Osteoblast (primary cell): ENCODE measurements at places on chromosomes 3 and 15.
A peak's percentile ranks its signal among the peaks of the same experiment; 100 is the strongest.

GRCh38 chr15:57134851-57135250 lies 216.4 kb downstream of the TCF12 start:
- H3K36me3 ChIP-seq: no peaks in the 10 kb centered on the region
- no peaks in the 10 kb centered on the region for H3K27me3 ChIP-seq
- H3K4me1 ChIP-seq: peaks cover 6% of the 10 kb centered on the region
- H3K4me3 ChIP-seq: no peak overlapping the region

- no peaks in the 10 kb centered on the region for H3K27me3 ChIP-seq
- peak overlapping the region; percentile 88 for H3K27ac ChIP-seq
- DNase-seq: peak; percentile 72
- H3K4me3 ChIP-seq: no peak overlapping the region
Observed at GRCh38 chr3:105823149-105823867, 45.5 kb downstream of the CBLB start.

DNA sequence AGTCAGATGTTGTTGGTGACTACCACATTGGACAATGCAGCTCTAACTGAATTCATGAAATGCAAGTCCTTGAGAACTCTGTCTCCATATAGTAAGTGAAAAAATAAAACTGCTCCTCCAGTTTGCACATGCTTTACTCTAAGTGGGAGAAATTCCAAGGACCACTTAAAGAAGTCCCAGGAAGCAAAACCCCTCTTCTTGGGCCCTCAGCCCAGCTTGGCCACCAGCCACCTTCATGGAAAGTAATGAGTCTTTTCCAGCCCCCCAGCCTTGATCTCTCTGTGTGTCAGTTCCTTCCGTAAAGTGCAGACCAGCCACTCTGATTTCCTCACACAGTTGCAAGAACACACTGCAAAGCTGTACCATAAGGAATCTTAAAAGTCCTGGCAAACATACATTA lies 34.5 kb downstream of the DAPK2 start:
- H3K4me1 ChIP-seq: peaks cover 34% of the 10 kb centered on the region
- no peak overlapping the region for H3K27ac ChIP-seq
- H3K27me3 ChIP-seq: no peaks in the 10 kb centered on the region
- DNase-seq: no peak
- H3K36me3 ChIP-seq: no peaks in the 10 kb centered on the region

DNA sequence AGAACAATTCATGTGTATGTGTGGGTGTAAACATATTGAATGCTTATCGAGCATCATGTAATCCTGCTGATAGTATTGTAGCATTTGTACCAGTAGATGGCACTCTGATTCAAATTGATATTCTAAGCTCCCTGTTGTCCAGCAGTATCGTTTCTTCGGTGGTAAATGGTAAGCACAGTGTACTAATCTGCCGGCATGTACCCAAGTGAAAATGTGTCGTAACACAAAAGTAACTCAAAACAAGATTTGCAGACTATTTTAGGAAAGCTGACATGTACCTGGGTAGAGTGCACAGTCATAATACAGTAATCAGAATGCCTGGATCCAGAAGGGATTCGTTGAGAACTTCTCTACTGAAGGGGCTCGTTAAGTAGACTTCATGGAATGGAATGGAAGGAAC lies 31.7 kb upstream of the MNS1 start:
- peaks cover 17% of the 10 kb centered on the region for H3K27me3 ChIP-seq
- H3K4me1 ChIP-seq: no peaks in the 10 kb centered on the region
- DNase-seq: no peak

DNA sequence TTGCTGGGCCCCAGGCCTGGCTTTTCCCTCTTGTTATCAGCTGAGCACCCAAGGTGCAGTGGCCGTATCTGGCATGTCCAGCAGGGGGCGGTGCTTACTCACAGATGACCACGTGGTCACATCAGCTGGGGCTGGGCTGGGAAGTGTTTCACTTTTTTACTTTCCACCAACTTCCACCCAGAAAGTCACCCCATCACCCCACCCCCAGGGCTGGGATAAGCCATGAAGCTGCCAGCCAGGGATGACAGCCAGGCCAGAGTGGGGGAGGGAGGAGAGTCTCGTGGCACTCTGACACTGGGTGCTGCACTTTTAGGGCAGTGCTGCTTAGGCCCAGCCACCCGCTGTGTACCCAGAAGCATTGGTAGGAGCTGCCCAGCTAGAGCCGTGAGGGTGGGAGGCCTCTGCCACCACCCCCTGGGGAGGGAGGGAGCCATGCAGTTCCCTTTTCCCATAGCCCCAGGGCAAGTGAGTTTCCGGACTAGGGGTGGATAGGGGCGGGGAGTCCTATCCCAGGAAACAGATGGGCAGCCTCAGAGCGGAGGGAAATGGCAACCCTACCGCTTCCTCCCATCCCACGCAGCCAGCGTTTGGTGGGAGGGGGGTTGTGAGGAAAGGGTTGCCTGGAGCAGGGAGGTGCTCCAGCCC lies 6.1 kb downstream of the PPCDC start:
- peak overlapping the region; percentile 85 for H3K27ac ChIP-seq
- DNase-seq: peak; percentile 96
- H3K27me3 ChIP-seq: no peaks in the 10 kb centered on the region
- H3K4me3 ChIP-seq: peak overlapping the region; percentile 61

- H3K27ac ChIP-seq: no peak overlapping the region
- H3K36me3 ChIP-seq: no peaks in the 10 kb centered on the region
- H3K27me3 ChIP-seq: peaks cover 20% of the 10 kb centered on the region
- no peak overlapping the region for H3K4me3 ChIP-seq
Observed at GRCh38 chr15:43225201-43225949, 4.6 kb upstream of the EPB42 start.

DNA sequence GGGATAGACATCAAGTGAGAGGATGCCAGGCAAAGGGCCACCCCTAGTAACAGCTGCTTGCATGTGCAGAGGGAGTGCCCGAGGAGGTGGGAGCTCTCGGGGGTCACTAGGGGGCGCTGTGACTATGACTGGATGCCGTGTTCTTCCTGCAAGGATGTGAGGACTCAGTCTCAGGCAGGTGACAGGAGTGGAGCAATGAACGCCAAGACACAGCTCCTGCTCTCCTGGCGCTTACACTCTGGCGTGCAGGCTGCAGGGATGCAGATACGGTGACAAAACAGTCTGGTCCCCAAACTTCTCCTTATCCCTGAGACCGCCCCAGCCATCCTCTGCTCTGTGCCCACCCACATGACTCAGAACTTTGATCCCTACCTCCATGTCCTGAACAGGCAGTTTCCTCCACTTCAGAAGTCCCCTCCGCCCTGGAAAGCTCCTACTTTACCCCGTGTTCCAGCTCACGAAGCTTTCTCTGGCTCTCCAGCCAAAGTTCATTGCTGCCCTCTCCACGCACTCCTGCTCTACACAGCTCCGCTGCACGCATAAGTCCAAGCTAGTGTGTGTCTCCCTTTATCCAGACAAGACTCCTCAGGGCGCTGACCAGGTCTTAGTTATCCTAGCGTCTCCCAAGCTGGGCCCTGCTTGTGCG lies 14.7 kb downstream of the RHOV start:
- DNase-seq: peak; percentile 94
- H3K36me3 ChIP-seq: no peaks in the 10 kb centered on the region
- no peak overlapping the region for H3K27ac ChIP-seq
- peaks cover 3% of the 10 kb centered on the region for H3K27me3 ChIP-seq
- no peaks in the 10 kb centered on the region for H3K4me1 ChIP-seq

- no peaks in the 10 kb centered on the region for H3K4me1 ChIP-seq
- H3K4me3 ChIP-seq: no peak overlapping the region
- H3K27ac ChIP-seq: no peak overlapping the region
- H3K36me3 ChIP-seq: no peaks in the 10 kb centered on the region
- DNase-seq: no peak
- H3K27me3 ChIP-seq: peaks cover 3% of the 10 kb centered on the region
Observed at GRCh38 chr3:183195266-183195665, 32.7 kb upstream of the LAMP3 start.

- DNase-seq: no peak
- H3K4me1 ChIP-seq: no peaks in the 10 kb centered on the region
- H3K27me3 ChIP-seq: peaks cover 28% of the 10 kb centered on the region
Observed at GRCh38 chr15:57655809-57656208, 50.7 kb upstream of the POLR2M start.

DNA sequence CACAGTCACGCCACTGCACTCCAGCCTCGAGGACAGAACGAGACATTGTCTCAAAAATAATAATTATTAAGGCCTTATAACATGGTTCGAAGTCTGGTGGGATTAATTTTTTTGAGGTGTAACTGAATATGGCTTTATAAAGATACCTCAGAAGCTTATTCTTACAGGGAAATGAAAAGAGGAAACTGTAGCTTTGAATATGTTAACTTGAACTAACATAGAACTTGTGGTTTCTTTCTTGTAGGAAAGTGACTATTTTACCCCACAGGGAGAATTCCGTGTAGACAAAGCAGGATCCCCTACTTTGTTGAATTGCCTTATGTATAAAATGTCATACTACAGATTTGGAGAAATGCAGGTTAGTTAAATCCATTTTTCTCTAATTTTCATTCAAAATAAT lies 96.3 kb downstream of the STT3B start:
- no peak overlapping the region for H3K27ac ChIP-seq
- peaks cover 15% of the 10 kb centered on the region for H3K36me3 ChIP-seq
- H3K27me3 ChIP-seq: no peaks in the 10 kb centered on the region

DNA sequence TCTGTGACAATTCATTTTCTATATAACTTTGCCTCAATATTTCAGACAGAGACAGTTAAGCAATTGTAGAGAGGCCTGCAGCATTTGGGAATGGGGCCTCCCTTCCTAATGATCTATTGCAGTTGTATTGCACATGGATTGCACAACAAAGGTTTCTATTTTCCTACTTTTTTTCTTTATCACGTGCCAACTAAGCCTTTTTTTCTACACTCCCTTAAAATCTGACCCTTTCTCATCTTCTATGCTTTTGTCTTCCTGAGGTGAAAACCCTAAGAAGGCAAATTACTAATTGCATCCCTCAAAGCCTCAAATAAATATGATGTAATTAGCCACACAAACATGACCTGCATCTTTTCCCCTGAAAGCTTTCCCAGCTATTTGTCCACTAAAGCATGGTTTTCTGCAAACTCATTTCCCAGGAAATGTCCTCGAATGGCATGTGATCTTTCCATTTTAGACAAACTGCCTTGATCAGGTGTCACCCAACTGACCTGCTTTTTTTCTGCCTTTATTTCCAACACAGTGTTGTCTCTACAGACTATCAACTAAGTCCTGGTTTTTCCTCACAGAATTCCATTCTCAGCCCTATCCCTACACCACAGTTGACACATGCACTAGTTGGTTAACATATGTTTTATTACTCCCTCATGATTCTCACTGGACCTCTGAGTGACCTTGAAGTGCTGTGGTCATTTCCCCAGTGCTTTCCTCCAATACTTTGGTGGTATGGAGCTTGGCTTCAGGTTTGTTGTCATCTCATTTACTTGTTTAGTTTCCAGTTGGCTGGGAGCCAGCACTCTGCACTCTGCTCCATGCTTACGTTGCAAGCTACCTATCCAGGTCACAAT lies 31.9 kb upstream of the TSC22D2 start:
- no peaks in the 10 kb centered on the region for H3K27me3 ChIP-seq
- no peak overlapping the region for H3K27ac ChIP-seq
- no peaks in the 10 kb centered on the region for H3K36me3 ChIP-seq
- DNase-seq: no peak
- no peak overlapping the region for H3K4me3 ChIP-seq
- H3K4me1 ChIP-seq: peaks cover 21% of the 10 kb centered on the region

DNA sequence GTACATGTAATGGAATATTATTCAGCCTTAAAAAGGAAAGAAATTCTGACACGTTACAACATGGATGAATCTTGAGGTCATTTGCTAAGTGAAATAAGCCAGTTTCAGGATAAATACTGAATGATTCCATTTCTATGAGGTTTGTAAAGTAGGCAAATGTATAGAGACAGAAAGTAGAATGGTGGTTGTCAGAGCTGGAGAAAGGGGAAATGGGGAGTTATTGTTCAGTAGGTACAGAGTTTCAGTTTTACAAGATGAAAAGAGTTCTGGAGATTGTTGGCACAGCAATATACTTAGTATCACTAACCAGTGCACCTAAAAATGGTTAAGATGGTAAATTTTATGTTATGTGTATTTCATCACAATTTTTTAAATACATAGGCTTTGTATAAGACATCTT lies 60.6 kb downstream of the USP8 start:
- H3K36me3 ChIP-seq: peaks cover 48% of the 10 kb centered on the region
- H3K27me3 ChIP-seq: no peaks in the 10 kb centered on the region
- H3K27ac ChIP-seq: no peak overlapping the region
- H3K4me3 ChIP-seq: no peak overlapping the region

GRCh38 chr3:38386992-38387750 lies 40.6 kb downstream of the XYLB start:
- no peaks in the 10 kb centered on the region for H3K27me3 ChIP-seq
- H3K4me1 ChIP-seq: no peaks in the 10 kb centered on the region
- DNase-seq: no peak
- no peak overlapping the region for H3K27ac ChIP-seq
- H3K4me3 ChIP-seq: no peak overlapping the region

- no peaks in the 10 kb centered on the region for H3K36me3 ChIP-seq
- no peak for DNase-seq
- H3K4me3 ChIP-seq: no peak overlapping the region
- no peaks in the 10 kb centered on the region for H3K27me3 ChIP-seq
- peaks cover 8% of the 10 kb centered on the region for H3K4me1 ChIP-seq
Observed at GRCh38 chr3:134067531-134068161, 37.9 kb upstream of the SLCO2A1 start.
